CD4-positive, alpha-beta T cell (primary cell): ENCODE measurements at places on chromosomes 7 and 10. TPM values are rescaled to one million over a fixed set of nuclear protein-coding genes. Genes with fewer than 3 reads are reported as not detected.

The C7orf57 gene
- total RNA-seq = 0.56 TPM

The PITX3 gene
- not detected for total RNA-seq

GRCh38 chr10:5449823-5450222, 37.5 kb downstream of the NET1 start:
- DNase-seq = no peak

The KAZALD1 gene
- total RNA-seq = not detected

GRCh38 chr10:79940431-79940830, 8.5 kb downstream of the SFTPD start:
- DNase-seq = no peak
